ENCODE measurements at places on chromosomes 5 and 9. TPM values are rescaled to one million over a fixed set of nuclear protein-coding genes. Genes with fewer than 3 reads are reported as not detected.

The MLANA gene
- total RNA-seq = not detected

The TRIM41 gene
- 9.9 TPM for total RNA-seq

The PCDHA7 gene
- total RNA-seq = 0.86 TPM

The C7 gene
- total RNA-seq = under 0.01 TPM

The IL13 gene
- not detected for total RNA-seq

All from fibroblast of villous mesenchyme (primary cell).